Stimulated activated CD8-positive, alpha-beta memory T cell treated with anti-CD3 and anti-CD28 coated beads, Interleukin-12 subunit alpha, Interleukin-12 subunit beta, amount 100 ng/mL, for 1 hour (primary cell): ENCODE measurements at places on chromosomes 13 and 19.

DNA sequence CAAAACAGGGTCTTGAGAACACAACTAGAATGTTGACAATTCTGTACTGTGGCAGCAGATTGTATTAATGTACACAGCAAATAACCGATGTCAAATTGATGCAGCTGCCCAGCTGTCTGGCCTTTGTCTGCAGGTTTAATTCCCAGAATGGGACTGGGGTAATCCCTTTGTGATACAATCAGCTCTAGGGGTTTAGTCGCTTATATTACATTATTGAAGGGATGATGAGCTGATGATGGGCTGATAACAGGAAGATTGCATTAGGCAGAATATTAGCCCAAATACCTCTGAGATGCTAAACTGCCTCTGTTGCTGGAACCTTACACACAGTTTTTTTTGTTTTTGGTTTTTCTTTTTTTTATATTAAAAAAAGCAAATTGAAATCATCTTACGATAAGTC is 265.0 kb downstream of the RBM26 start:
- DNase-seq = no peak

DNA sequence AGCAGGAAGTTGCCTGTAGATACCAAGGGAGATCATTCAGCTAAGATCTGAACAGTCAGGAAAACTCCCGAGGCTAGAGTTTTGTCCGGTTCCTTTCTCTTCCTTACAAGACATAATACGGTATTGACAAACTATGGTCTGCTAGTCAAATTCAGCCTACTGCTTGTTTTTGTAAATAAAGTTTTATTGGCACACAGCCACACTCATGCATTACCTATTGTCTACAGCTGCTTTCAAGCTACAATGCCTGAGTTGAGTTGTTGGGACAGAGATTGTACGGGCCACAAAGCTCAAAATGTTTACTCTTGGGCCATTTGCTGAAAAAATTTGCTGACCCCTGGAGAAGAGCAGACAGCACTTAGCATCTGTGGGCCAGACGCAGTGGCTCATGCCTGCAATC is 2.5 kb downstream of the SLC1A6 start:
- DNase-seq = no peak

GRCh38 chr19:1592755-1593500 is at the start of gene MBD3:
Gene MBD3, minus strand, starts transcription at chr19:1592865. Its CDS starts 234 bp downstream, at chr19:1592631.
- peak; percentile 78 for DNase-seq

GRCh38 chr13:79936368-79937136 is 404.4 kb downstream of the SPRY2 start:
- no peak for DNase-seq

- DNase-seq = no peak
Measured at GRCh38 chr19:51391073-51391611, 751 bp upstream of the C19orf84 start.
